ENCODE measurements at places on chromosomes 12 and 14. TPM values are rescaled to one million over a fixed set of nuclear protein-coding genes. Genes with fewer than 3 reads are reported as not detected.

DNA sequence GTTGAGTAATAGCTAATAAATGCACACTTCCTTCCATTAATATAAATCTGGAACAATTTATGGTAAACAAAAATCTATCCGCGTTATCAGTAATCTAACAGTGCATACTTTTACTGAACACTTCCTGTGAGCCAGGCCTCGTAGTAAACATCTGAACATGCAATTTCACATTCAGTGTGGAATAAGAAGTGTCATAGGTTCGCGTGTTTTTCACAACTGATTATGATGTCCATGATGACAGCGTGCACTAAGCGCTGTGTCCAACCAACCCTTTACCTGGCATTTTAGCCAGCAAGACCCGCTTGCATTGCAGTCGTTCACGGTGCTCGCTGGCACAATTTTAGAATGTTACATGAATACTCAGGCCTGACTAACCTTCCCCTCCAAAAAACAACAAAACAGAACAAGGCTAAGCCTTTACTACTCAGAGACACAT, 2.1 kb downstream of the PNMA1 start:
- H3K27ac ChIP-seq: peak overlapping the region; percentile 92
- peaks cover 26% of the 10 kb centered on the region for H3K36me3 ChIP-seq
- DNase-seq: no peak
- no peaks in the 10 kb centered on the region for H3K27me3 ChIP-seq
- H3K4me1 ChIP-seq: peaks cover 25% of the 10 kb centered on the region
- H3K4me3 ChIP-seq: peak overlapping the region; percentile 95

GRCh38 chr12:118541071-118541470, 164.7 kb downstream of the SUDS3 start:
- DNase-seq: no peak
- no peak overlapping the region for H3K4me3 ChIP-seq
- H3K27me3 ChIP-seq: peaks cover 4% of the 10 kb centered on the region
- H3K4me1 ChIP-seq: no peaks in the 10 kb centered on the region

GRCh38 chr14:82070040-82070439, 536.4 kb upstream of the SEL1L start:
- no peak for DNase-seq
- no peaks in the 10 kb centered on the region for H3K36me3 ChIP-seq
- no peak overlapping the region for H3K4me3 ChIP-seq
- H3K4me1 ChIP-seq: no peaks in the 10 kb centered on the region

DNA sequence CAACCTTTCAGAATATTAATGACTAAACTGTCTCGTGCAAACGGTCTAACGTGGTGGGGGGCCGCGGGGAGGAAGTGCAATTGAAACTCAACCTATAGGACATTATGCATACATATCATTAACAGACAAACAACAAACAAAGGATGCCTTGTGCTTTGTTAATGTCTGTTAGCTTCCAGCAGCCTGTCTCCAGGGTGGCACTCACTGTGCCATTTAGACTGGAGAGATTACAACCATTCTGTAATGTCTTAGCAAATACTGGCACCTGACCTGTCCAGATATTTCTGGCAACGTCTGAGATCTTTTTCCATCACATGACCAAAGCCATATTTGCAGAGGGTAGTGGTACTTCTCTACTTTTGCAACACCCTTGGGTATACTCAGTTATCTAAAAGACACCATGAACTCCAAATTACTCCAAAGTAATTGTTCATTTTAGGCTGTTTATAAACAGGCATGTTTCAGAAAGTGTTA, 11.6 kb downstream of the BHLHE41 start:
- DNase-seq: no peak
- peak overlapping the region; percentile 90 for H3K27ac ChIP-seq
- H3K4me3 ChIP-seq: peak overlapping the region; percentile 85
- no peaks in the 10 kb centered on the region for H3K27me3 ChIP-seq

TWF1 gene
- total RNA-seq: 28.2 TPM

RGS6 gene
- not detected for total RNA-seq

DNA sequence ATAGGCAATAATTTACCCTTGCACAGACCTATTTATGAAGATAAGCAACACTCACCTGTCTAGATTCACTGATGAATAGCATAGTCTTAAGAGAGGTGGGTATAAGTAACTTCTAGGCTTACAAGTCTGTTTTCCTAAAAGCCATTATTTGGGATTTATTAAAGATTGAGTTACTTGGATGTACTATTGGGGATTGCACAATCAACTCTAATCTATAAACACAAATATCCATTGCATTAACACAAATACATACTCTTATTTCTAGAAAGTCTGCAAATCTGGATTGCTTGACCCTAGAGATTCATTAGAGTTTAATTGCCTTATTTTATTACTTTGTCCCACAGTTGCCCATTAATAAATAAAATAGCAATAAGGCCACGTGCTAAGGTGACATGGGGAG, 148.1 kb upstream of the CCDC198 start:
- no peak for DNase-seq
- no peaks in the 10 kb centered on the region for H3K27me3 ChIP-seq
- H3K27ac ChIP-seq: no peak overlapping the region
- no peaks in the 10 kb centered on the region for H3K4me1 ChIP-seq
- H3K36me3 ChIP-seq: no peaks in the 10 kb centered on the region

DNA sequence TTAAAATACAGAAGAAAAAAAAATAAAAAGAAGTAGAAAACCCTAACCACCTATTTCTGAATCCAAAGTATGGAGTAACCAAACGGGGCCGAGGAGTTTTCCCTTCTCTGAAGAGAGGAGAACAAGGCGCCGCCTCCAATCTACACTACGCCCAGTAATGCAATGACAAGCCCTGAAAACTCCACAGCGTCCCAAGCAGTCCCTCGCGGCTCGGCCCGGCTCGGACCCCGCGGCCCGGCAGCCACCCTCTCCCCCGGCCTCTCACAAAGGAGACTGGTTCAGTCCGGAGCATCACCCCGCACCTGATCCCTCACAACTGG, 371 bp downstream of the CHD8 start:
- no peaks in the 10 kb centered on the region for H3K27me3 ChIP-seq
- H3K4me1 ChIP-seq: peaks cover 36% of the 10 kb centered on the region
- H3K36me3 ChIP-seq: peaks cover 36% of the 10 kb centered on the region
- DNase-seq: no peak

GZMB gene
- 2.9 TPM for total RNA-seq

GRCh38 chr14:38887696-38888095, 215.3 kb downstream of the SEC23A start:
- no peaks in the 10 kb centered on the region for H3K4me1 ChIP-seq
- H3K4me3 ChIP-seq: no peak overlapping the region
- H3K27me3 ChIP-seq: peaks cover 5% of the 10 kb centered on the region
- no peak overlapping the region for H3K27ac ChIP-seq
- DNase-seq: no peak
- no peaks in the 10 kb centered on the region for H3K36me3 ChIP-seq

LRRC43 gene
- not detected for total RNA-seq

KRT8 gene
- total RNA-seq: 0.33 TPM

- no peaks in the 10 kb centered on the region for H3K36me3 ChIP-seq
- DNase-seq: no peak
- peaks cover 8% of the 10 kb centered on the region for H3K27me3 ChIP-seq
- peaks cover 7% of the 10 kb centered on the region for H3K4me1 ChIP-seq
- H3K4me3 ChIP-seq: no peak overlapping the region
Observed at GRCh38 chr14:92352158-92352985, 29.4 kb downstream of the SLC24A4 start.

DNA sequence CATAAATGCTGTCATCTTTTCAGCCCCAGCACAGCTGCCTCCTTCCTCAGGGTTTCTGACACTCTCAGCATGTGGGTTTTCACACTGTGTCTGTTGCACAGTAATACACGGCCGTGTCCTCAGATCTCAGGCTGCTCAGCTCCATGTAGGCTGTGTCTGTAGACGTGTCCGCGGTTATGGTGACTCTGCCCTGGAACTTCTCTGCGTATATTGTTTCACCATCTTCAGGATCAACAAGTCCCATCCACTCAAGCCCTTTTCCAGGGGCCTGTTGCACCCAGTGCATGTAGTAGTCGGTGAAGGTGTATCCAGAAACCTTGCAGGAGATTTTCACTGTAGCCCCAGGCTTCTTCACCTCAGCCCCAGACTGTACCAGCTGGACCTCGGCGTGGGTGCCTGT, 1210.6 kb downstream of the TMEM121 start:
- H3K27ac ChIP-seq: no peak overlapping the region
- H3K4me1 ChIP-seq: no peaks in the 10 kb centered on the region
- no peaks in the 10 kb centered on the region for H3K27me3 ChIP-seq

GRCh38 chr12:104742551-104743201, 215.4 kb downstream of the SLC41A2 start:
- peaks cover 3% of the 10 kb centered on the region for H3K36me3 ChIP-seq
- H3K4me3 ChIP-seq: no peak overlapping the region
- peak overlapping the region; percentile 21 for H3K27ac ChIP-seq
- peaks cover 90% of the 10 kb centered on the region for H3K4me1 ChIP-seq
- no peaks in the 10 kb centered on the region for H3K27me3 ChIP-seq

DNA sequence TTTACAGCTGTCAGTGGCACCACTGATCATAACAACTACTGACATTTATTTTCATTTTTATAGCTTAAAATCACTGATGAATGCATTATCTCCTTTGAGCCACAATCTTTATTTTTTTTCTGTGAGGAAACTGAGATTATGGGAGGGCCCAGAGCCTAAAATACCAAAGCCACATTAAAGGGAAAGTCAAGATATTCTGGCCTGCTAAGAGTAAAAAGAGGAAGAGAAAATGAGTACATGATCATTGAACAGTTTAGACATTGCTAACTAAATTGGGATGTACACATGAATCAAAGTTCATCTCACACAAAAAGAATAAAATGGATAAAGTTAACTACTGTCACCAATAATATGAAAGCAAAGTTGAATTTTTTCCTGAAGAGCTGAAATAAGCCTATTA, 170.5 kb upstream of the GARIN2 start:
- H3K36me3 ChIP-seq: no peaks in the 10 kb centered on the region
- H3K4me1 ChIP-seq: peaks cover 12% of the 10 kb centered on the region
- no peak for DNase-seq
- no peaks in the 10 kb centered on the region for H3K27me3 ChIP-seq

DNA sequence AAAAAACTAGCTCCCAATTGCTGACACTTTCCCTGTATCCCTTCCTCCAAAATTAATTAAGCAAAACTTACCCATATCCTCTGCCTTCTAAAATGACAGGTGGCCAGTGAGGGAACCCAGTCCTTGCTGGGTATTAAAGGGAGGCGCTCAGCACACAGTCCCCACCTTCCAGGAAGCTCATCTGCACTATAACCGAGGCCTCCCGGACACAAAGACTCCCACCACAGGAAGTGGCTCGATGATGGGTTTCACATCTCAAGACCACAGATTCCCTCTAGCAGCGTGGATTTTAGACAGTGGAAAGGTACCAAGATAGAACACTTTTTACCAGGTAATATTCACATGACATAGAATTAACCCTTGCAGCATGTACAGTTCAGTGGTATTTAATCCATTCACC, 126.8 kb upstream of the NCOR2 start:
- DNase-seq: no peak
- H3K4me3 ChIP-seq: no peak overlapping the region
- H3K27ac ChIP-seq: no peak overlapping the region
- H3K4me1 ChIP-seq: peaks cover 4% of the 10 kb centered on the region
- no peaks in the 10 kb centered on the region for H3K36me3 ChIP-seq
- peaks cover 15% of the 10 kb centered on the region for H3K27me3 ChIP-seq

- H3K36me3 ChIP-seq: peaks cover 21% of the 10 kb centered on the region
- H3K4me3 ChIP-seq: peak overlapping the region; percentile 77
- H3K27ac ChIP-seq: no peak overlapping the region
- H3K4me1 ChIP-seq: peaks cover 6% of the 10 kb centered on the region
- peak; percentile 31 for DNase-seq
Observed at GRCh38 chr12:109110988-109111495, 5.3 kb upstream of the ACACB start.

PPFIBP1 gene
- total RNA-seq: 7.2 TPM

RPGRIP1 gene
- total RNA-seq: not detected

GRCh38 chr14:92696366-92696765, 52.1 kb downstream of the LGMN start:
- H3K4me1 ChIP-seq: peaks cover 60% of the 10 kb centered on the region
- peak overlapping the region; percentile 75 for H3K27ac ChIP-seq

DNA sequence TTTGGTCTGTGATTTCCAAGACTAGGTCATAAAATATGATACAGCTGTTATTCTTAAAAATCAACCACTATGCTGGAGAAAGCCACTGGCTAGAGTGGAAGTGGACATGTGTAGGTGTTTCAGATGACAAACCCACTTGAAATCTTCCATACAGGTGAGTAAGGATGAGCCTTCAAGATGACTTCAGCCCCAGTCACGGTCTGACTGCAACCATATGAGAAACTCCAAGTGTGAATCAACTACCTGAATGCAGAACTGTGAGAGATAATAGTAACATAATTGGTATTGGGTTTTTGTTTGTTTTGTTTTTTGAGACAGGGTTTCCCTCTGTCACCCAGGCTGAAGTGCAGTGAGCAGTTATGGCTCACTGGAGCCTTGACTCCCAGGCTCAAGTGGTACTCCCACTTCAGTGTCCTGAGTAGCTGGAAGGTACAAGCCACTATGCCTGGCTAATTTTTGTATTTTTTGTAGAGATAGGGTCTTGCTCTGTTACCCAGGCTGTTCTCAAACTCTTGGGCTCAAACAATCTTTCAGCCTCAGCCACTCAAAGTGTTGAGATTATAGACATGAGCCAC, 273.3 kb upstream of the LRIG3 start:
- no peaks in the 10 kb centered on the region for H3K36me3 ChIP-seq
- no peaks in the 10 kb centered on the region for H3K27me3 ChIP-seq
- H3K4me3 ChIP-seq: no peak overlapping the region
- DNase-seq: no peak
- no peak overlapping the region for H3K27ac ChIP-seq
- H3K4me1 ChIP-seq: no peaks in the 10 kb centered on the region

PDE3A gene
- not detected for total RNA-seq

DNA sequence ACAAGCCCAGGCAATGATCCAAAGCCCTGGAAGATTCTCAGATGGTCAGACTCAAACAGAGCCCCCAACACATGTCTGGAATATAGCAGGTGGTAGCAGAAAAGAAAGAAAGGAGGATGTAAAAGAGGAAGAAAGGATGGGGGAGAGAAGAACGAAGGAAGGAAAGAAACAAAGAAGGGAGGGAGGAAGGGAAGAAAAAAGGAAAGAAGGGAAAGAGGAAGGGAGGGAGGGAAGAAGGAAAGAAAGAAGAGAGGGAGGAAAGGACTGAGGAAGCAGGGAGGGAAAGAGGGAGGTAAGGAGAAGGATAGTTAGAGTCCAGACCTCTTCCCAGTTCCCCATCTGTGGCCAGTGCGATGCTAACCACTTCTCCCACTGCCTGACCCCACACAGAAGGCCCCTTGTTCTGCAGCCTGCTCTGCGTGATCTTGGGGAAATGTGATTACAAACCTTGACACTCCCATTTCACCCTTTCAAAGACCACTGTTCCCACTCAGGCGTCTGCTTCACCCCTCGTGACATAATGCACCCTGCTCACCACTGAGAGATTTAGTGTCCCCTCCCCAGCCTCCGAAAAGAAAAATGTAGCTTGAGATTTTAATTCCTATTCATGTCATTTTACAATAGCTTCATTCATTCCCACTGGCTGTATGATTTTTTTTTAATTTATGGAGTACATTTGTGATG, 357.9 kb downstream of the BCL11B start:
- H3K4me1 ChIP-seq: no peaks in the 10 kb centered on the region
- H3K4me3 ChIP-seq: no peak overlapping the region
- DNase-seq: no peak
- H3K36me3 ChIP-seq: no peaks in the 10 kb centered on the region

Data from activated B cell treated with CpG ODN at 0.5 μM for 24 hours (primary cell).